Esophagus squamous epithelium (tissue), 5 donors: ENCODE measurements at places on chromosomes 7 and 10.

GRCh38 chr10:4214908-4215307 is 429.9 kb upstream of the KLF6 start:
- no peak for DNase-seq

GRCh38 chr10:132691711-132692153 is 94.2 kb downstream of the NKX6-2 start:
- DNase-seq: no peak

DNA sequence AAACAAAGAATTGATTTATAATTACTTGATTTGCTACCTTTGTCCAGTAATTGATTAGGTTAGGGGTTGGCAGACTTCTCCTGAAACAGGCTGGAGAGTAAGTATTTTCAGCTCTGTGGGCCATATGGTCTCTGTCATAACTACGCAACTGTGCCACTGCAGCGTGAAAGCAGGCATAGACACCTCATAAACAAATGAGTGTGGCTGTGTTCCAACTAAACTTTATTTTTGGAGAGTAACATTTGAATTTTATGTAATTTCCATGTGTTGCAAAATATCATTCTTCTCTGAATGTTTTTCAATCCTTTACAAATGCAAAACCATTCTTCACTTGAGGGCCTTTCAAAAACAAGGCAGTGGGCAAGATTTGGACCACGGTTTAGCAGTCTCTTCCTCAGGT is 76.9 kb downstream of the GALNT17 start:
- DNase-seq: no peak

DNA sequence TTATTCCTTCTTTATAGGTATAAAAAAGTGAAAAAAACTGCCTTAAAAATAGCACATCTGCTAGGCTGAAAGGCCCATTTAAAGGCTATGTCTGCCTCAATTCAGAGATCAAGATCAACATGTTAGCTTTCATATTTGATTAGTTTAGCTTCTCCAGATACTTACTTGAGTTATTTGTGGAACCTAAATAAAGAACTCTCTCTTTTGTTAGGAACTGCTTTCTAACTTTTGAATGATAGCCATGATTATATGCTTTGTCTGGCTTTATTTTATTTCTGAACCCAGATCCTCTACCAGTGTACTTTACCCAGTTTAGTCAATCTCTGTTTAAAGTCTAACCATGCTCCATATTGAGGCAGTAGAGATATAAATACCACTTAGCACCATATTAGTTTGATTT is 515.5 kb upstream of the SEMA3D start:
- no peak for DNase-seq

- no peak for DNase-seq
Observed at GRCh38 chr7:14899030-14899429, 3.5 kb downstream of the DGKB start.

GRCh38 chr7:98922392-98923187 is 44.3 kb downstream of the TRRAP start:
- no peak for DNase-seq

DNA sequence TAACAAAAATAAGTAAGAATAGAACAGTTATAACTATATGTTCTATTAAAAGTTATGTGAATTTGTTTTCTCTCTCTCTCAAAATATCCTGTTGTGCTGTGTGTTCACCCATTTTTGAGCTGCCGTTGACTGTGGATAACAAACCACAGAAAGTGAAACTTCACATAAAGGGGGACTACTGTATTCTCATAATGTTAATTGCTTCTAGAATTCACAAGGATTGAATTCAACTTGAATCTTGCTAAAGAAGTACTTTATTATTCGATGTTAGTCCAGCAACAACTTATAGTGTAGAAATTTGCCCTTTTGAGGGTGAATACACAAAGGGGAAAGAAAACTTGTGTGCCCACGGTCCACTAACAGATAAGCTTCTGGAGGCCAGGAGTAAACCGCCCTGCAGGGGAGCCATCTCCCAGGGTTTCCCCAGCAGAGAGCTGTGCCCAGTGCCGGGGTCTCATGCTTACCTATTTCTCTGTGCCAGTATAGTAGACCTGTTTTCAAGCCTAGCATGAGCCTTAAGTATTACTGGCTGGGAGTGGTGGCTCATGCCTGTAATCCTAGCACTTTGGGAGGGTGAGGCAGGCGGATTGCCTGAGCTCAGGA is 87.1 kb downstream of the KAT6B start:
- DNase-seq: no peak

- no peak for DNase-seq
Observed at GRCh38 chr7:2038931-2039728, 193.6 kb downstream of the MAD1L1 start.

GRCh38 chr7:157612664-157613561 is 276.1 kb downstream of the DNAJB6 start:
- no peak for DNase-seq

GRCh38 chr10:101857802-101858476 is 14.3 kb upstream of the KCNIP2 start:
- no peak for DNase-seq

GRCh38 chr7:92590711-92591310 is 621 bp upstream of the FAM133B start:
- DNase-seq: no peak

GRCh38 chr7:114087653-114088469 is 169.1 kb upstream of the PPP1R3A start:
- no peak for DNase-seq

DNA sequence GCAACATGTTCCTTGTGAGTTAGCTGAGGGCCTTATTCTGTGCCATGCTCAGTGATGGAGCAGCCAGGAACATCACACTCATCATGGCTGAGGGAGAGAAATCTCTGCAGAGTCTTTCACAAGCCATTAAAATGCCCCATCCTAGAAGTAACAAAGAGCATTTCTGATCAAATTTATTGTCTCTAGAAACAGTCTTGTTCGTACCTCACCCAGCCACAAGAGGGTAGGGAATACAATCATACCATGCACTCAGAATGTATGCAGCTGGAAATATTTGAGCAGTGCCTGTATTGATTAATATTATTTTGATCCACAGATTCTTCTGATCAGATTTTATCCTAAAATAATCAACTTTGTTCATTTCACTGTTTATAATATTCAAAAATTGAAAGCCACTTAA is 17.3 kb downstream of the VPS26A start:
- no peak for DNase-seq

DNA sequence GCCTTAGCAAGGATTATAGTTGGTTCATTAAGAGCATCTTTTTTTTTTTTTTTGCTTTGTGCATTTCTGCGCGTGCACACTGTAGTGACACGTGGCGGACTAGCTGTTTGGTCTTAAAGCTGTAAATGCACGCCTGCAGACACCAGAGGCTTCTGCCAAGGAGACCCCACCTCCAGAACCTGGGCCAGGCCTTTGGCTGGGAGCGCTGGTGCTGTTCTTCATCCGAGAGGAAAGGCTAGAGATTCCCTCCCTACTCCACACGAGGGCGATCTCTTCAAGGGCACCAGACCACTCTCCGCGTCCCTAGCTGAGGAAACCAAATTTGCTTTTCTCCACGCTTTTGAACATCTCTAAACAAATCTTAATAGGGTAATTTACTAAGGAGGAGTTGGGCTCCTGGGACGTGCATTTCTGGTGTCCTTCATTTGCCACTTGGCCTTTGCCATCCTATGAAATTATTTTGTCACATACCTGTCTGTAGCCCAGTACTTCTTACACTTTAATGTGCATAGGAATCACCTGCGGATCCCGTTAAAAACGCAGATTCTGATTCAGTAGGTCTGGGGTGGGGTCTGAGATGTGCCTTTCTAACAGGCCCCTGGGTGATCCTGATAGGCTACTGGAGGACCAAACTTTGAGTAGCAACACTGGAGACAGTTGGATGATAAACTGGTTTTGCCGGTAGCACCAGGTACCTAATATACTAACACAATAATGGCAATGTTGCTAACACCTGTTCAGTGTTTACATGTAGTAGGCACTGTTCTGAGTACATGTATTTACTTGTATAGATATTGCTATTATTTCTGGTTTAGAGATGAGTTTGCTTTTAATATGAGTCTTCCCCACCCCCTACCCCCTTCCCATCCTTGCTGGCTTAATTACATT is 1.3 kb upstream of the SLC26A5 start:
- DNase-seq: no peak

GRCh38 chr10:120110196-120110595 is 217.7 kb downstream of the SEC23IP start:
- DNase-seq: no peak

DNA sequence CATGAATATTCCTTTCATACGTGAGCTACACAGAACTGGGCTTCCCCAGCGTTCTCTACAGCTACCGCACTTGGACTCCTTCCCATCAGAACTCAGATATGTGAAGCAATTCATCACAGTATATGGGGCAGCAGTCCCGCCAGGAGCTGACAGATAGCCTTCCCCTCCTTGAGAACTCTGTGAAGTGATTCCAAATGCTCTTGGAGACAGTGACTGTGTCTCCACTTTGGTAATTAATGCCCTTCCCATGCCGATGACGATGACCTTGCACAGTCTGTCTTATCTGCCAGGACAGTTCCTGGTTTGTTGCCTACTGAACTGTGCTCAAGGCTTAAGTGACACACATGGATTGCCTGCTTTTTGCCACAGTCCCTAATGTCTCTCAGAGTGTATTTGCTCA is 75.0 kb upstream of the AFAP1L2 start:
- no peak for DNase-seq

- no peak for DNase-seq
Observed at GRCh38 chr7:137962875-137963507, 38.9 kb downstream of the CREB3L2 start.

- no peak for DNase-seq
Observed at GRCh38 chr10:29957907-29958331, 101.5 kb downstream of the JCAD start.

- DNase-seq: no peak
Observed at GRCh38 chr7:22728401-22729029, 1.5 kb downstream of the IL6 start.

DNA sequence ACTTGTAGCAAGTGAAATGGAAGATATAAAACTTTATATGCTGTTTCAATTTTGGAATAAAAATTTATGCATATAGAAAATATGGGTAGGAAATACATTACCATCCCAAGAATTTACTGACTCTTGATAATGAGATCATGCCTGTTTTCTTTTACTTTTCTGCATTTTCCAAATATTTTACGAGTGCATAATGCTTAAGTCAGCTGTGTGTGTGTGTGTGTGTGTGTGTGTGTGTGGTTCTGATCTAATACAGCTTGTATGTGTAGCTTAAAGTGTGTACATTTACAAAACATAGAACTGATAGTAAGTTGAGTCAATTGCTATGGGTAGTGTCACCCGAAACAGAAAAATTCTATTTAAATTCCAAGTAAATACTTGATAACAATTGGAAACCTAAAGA is 315.9 kb upstream of the LRRN3 start:
- no peak for DNase-seq

- no peak for DNase-seq
Observed at GRCh38 chr7:27324246-27324645, 81.6 kb downstream of the EVX1 start.

- DNase-seq: no peak
Observed at GRCh38 chr10:95628786-95629185, 27.7 kb downstream of the ALDH18A1 start.

DNA sequence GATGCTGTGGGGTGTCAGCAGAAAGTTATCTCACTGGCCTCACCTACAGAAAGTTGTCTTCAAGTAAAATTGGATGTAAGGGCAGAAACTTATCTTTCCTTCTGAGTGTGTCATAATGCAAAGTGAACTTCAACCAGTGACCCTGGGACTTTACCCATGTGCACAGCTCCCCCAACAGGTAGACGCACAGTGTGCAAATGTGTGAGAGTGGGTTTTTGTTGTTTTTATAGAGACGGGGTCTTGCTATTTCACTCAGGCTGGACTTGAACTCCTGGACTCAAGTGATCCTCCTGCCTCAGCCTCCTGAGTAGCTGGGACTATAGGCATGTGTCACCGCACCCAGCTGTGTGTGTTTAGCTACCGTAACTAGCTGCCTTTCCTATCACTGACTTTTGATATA is 6.4 kb upstream of the KAZALD1 start:
- no peak for DNase-seq

DNA sequence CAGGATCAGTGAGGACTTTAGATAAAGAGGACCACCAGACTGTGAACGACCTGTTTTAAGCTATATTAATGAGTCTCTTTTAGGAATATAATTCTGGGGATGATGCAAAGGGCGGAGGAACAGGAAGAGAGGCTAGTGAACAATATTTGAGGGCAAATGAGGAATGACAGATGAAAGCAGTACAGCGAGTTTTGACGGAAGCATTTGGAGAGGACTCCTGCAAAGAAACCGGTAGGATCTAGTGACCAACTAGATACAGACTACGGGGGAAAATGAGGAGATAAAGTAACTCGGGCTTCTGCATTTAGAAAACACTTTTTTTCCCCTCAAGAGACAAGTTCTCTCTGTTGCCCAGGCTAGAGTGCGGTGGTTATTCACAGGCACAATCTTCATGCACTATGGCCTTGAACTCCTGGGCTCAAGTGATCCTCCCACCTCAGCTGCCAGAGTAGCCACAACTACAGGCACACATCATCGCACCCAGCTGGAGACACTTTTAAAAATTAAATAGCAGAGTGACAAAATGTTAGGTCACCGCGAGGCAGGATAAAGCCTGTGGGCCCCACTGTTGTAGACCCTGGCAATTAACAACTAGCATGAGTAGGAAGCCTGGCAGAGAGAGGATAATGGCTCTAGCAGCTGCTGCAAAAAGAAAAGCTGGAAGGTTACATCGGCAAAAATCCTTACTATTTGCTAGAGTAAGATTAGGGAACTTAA is 143.2 kb downstream of the SRPK2 start:
- no peak for DNase-seq

DNA sequence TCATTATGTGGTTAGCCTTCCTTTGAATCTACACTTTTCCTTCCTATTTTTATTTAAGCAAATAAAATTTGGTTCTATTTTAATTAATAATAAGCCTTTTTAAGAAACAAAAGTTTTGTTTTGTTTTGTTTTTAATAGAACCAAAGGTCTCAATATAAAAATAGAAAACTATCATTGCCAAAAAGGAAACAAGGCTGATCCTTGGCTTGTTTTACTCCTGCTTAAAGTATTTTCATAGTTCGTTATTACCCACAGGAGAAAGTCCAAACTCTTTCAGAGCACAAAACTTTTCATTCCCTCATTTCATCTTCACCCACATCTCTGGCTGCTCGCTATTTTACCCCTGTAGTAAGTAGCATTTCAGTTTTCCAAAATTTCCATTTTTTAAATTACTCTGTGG is 374.8 kb downstream of the SEMA3D start:
- DNase-seq: no peak
